ENCODE measurements at places on chromosomes 6 and 20.

GRCh38 chr20:45061244-45061643, 39.7 kb downstream of the KCNS1 start:
- DNase-seq = no peak

DNA sequence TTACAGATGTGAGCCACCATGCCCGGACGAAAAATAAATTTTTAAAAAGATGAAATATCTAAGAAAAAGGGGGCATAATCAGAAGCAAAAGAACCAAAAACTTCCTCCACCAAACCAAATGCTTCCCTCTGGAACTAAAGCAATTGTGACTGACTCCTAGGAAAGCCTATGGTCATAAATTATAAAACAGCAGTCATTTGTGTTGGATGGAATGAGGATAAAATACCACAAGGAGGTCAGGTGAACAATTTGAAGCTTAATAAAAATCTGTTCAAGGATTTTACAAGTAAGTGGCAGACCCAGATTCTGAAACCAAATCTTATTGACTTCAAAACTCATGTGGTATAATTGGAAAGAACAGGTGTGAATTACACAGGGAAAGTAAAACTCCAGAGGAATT, 114.5 kb downstream of the KIF13A start:
- DNase-seq = no peak

GRCh38 chr20:50713657-50714101, 17.7 kb upstream of the PARD6B start:
- no peak for DNase-seq

DNA sequence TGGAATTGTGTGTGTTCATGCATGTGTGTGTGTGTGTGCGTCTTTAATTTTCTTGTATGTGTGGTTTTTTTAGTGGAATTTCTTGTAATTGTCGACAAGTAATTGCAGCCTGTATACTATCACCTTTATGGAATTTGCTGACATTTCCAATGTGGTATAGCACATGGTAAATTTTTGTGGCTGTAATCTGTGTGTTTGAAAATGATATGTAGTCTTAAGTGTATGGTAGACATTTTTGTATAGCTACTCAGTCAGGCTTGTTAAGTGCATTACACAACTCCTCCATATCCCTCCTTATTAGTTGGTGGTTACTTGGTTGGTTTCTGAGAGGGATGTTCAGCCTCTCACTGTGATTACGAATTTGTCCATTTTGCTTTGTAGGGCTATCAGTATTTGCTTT, 384.5 kb upstream of the HSF2 start:
- no peak for DNase-seq

DNA sequence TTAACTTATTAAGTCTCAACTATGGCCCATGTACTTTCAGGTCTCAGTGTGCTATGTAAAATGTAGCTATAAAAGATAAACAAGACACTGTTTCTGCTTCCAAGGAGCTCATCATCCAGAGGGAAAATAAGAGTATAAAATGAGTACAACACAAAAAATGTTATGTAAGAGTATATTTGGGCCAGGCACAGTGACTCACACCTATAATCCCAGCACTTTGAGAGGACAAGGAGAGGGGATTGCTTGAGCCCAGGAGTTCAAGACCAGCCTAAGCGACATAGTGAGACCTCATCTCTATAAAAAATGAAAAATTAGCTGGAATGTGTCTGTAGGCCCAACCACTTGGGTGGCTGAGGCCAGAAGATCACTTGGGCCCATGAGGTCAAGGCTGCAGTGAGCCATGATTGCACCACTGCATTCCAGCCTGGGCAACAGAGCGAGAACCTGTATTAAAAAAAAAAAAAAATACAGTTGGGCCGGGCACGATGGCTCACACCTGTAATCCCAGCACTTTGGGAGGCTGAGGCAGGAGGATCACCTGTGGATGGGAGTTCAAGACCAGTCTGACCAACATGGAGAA, 124.0 kb downstream of the EDN1 start:
- DNase-seq = no peak

DNA sequence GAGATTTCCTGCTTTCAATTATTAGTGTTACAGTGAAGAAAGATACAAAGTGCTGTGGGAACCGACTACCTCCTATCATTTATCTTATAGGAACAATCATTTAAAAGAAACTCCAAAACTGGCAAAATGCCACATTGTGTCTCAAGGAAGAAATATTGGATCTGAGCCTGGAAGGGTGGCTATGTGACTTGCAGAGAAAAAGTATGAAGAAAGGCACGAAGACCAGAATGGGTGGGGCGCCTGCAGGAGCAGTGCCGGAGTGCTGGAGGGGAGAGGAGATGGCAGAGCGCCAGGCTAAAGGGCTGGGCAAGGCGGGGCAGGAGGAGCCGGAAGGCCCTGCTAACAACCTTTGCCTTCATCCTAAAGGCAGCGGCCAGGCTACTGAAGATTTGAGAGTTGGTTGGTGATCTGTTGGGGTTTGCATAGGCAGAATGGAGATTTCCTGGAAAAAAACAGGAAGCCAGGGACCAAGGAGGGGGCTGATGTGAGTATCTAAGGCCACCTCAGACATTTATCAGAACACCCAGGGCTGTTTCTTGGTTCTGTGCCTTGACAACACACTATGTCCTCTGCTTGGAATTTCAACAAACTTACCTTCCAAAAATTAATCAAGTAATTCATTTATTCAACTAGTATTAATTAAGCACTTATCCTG, 125.6 kb downstream of the MAFB start:
- no peak for DNase-seq

- no peak for DNase-seq
Observed at GRCh38 chr6:43060034-43060754, 763 bp downstream of the KLC4 start.

DNA sequence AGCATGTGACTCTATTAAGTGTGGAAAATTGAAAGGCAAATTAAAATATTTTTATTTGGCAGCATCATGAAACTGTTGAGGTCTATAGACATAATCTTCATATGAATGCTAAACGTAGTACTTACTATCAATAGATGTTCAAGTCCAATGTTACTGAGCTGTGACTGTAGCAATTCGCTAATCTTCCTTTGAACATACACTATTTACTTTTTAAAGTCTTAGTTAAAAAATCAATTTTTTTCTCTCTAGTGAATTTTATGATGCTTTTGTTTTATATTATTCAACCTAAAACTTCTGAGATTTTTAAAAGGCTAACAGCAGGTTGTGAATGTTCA, 85.2 kb upstream of the ELOVL5 start:
- DNase-seq = no peak

DNA sequence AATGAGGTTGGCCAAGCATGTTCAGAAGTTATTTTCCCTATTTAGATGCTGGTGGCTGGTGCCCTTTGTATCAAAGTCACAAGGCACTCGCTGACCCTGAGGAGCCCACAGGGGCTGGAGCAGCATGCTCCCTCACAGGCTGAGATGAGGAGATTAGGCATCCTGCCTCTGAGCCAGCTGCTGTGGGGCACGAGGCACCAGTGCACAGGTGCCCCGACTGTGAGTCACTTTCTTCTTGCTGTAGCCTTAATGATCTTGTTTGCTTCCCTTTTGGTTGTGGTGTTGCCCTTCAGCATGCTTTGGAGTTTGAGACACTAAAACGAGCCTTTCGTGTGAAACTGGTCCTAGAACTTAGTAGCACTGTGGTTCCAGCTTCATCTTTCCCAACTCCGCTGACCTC, 4.3 kb downstream of the PSMG4 start:
- no peak for DNase-seq

GRCh38 chr6:44868335-44868668, 459.8 kb upstream of the RUNX2 start:
- no peak for DNase-seq

- DNase-seq = no peak
Observed at GRCh38 chr6:36912586-36912985, 26.8 kb downstream of the C6orf89 start.

- DNase-seq = no peak
Observed at GRCh38 chr6:154164397-154164796, 125.4 kb downstream of the OPRM1 start.

DNA sequence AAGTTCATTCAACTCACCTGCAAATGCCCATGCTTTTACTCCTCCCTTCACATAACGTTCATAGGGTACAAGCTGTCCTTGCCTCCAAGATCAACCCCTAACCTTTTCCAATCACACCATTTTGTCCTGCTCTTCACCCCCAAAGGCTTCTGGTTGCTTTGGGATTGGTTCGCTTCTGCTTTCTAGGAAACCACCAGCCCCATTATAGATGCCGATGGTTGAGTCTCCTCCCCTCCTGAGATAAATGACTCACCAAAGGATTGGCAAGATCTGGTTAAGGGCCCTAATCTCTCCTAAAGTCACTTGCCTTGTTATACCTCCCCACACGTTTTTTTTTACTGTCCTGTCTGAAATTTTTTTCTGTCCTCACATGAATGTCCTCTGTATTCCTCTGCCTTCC, 311.4 kb downstream of the HACE1 start:
- no peak for DNase-seq

GRCh38 chr20:58240471-58240870, 12.0 kb upstream of the ANKRD60 start:
- DNase-seq = no peak

DNA sequence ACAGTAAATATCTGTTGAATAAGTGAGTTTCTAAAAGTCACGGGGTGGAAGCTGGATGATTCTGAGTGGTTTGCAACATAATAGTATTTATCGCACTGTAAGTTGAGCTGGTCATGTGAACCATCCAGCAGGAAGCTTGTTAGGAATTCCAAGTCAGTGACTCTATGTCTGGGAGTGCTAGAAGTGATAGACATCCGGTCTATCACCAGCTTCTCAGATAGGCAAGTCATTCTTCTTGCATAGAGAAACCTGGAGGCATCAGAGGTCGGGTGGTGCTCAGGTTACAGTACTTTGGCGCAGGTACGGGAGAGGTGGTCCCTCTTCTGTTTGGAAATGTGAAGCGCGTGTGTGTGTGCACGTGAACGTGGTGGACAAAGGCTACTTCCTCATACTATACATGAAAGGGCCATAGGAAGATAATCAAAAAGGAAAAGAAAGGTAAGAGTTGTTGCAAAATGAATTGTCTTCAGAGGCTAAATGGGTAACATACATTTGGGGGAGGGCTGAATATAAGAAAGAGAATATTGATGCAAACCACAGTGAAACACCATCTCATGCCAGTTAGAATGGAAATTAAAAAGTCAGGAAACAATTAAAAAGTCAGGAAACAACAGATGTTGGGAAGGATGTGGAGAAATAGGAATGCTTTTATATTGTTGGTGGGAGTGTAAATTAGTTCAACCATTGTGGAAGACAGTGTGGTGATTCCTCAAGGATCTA, 299.3 kb upstream of the ZFP64 start:
- no peak for DNase-seq

All from NCI-H446 (cell line).